ENCODE measurements at places on chromosomes 13 and 19.

- no peak for DNase-seq
Measured at GRCh38 chr13:46684287-46685001, 112.5 kb downstream of the ESD start.

DNA sequence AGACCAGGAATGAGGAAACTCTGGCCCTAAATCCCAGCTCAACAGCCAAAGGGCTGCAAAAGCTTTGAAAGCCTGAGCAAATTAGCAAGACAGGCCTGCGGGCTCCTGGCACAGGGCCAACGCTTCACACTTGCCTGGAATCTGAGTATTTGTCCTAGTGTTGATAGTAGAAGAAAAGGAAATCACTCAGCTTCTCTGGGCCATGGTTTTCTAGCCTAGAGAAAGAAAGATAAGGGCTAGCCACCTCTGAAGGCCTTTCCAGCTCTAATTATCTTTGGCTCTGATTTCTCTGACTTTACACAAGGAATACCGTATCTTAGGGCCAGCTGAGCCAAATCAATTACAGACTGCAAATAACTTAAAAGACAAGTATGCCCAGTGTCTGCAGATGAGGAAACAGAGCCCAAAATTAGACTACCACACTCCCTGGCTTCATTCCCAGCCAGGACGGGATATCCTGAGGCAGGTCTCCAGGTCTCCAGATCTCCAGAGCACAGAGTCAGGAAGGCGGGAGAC lies 69.6 kb downstream of the STK24 start:
- no peak for DNase-seq

DNA sequence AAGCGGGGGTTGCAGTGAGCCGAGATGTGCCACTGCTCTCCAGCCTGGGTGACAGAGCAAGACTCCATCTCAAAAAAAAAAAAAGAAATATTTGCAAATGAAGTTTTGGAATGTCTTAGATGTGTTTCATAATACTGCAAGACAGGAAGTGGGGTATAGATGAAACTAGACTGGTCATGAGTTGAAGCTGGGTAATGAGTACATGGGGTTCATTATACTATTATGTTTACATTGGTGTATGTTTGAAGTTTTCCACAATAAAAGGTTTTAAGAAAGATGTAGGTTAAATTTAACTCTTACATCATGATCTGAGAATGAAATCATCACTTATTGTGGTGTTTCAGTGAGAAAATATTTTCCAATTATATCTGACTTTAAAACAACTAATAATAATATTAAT lies 19.0 kb downstream of the FNDC3A start:
- DNase-seq: no peak

- peak; percentile 84 for DNase-seq
Measured at GRCh38 chr19:8569066-8569771, 8.0 kb downstream of the MYO1F start.

- no peak for DNase-seq
Measured at GRCh38 chr13:97573011-97573410, 139.0 kb downstream of the RAP2A start.

DNA sequence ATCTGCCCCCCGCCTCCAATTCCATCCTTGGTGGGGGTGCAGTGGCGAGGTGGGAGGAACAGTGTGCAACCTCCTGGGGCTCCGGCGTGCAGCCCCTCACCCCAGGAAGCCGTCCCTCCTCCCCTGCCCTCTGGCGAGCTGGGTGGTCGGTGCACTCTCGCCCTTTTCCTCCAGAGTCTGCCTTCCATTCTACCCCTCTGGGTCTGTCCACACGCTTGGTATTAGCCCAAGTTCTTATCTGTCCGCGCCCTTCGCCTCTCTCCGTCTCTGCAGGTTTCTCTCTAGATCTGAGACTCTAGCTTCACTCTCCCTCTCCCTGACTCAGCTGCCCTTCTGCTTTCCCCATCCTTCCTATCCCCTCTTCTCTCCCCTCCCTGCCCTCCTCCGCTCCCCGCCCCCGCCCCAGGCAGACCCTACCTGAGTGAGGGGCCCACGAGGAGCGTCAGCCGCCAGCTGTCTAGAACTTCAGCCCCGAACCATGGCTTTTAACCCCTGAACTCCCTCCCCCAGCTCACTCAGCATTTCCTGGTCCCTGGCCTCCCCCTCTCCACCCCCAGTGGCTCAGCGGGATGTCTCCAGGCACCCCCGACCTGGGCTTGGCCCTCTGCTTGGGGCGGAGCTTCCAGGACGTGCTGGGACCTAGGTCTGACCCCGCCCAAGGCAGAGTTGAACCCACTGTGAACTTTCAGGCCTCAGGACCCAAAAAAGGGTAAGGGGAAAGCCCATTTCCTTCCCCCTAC lies 499 bp upstream of the KLK13 start:
- DNase-seq: no peak

DNA sequence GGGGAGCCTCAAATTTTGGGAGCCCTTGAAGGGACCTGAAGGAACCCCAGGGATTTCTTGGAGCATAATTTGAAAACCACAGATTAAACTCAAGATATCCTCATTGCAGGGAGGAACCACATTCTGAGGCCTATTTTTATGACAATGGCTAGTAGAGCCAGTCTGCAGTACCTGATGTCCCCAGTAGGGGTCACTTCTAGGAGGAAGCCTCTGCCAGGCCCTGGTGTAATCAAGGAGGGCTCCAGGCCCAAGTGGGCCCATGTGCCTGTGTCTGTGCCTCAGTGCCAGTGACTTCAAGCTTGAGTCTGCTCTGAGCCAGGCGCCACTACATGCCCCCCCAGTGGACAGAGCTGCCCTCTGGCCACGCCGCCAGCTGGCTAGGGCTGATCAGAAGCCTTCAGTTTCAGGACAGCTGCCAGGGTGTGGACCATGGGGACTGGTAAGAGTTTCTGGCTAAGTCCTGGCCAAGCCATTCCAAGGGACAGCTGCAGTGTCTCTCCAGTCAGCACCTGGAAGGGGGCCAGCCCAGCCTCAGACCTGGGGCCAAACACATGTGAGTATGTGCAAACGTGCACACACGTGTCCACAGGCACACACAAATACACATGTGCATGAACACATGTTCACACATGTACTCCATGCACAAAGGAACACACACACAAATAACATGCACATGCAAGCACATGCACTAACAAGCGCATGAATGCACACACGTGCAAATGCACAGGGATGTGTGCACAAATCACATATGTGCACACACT lies 20.5 kb upstream of the SLC7A10 start:
- no peak for DNase-seq

DNA sequence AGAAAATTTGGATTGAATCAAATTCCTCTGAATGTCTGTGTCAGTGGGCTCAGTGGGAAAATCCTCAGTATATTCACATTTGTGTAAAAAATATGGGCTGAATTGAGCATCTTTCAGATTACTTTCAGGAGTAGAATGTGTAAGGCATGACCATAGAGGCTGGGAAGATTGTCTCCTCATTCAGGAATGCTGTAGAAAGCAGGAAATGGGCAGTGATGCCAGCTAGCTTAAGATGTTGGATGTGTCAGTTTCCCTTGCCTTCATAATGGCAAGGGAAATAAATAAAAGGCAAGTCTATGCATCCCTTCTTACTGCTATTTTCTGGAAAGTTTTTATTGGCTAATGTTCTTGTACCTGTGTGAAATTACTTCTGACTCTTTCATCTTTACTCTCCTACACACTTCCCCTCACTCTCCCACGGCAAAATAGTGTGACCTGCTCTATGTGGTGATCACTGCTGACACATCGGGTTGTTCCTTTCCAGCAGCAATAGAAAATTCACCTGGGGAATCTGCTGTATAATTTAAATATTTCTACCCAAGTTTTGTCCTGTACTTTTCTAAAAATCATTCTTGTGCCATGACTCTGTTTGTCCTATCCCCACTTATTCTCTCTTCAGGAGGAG lies 103.2 kb downstream of the LMO7 start:
- no peak for DNase-seq

GRCh38 chr13:33250609-33251008 lies 34.9 kb downstream of the STARD13 start:
- no peak for DNase-seq

DNA sequence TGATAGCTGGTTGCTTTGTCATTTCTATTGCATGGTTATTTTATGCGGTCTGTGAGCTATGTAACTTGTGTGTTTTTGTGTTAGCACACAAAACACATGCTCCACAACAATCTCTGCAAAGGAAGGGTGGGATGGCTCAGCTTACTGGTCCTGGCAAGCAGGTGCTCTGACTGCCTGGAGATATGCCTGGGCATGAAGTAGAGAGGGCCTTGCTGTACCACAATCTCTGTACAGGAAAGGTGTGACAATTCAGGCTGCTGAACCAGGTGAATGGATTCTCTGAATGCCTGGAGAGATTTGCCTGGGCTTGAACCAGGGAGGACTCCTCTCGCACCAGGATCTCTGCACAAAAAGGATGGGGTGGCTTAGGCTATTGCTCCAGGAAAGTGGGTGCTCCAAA lies 69.5 kb downstream of the STOML3 start:
- no peak for DNase-seq

DNA sequence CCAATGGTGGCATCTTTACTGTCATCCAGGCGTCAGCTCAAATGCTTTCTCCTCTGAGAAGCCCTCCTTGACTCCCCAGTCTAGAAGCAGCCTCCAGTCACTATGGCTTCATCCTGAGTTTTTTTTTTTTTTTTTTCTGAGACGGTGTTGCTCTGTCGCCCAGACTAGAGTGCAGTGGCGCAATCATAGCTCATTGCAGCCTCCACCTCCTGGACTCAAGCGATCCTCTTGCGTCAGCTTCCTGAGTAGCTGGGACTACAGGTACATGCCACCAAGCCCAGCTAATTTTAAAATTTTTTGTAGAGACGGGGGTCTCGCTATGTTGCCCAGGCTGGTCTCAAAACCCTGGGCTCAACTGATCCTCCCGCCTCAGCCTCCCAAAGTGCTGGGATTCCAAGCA lies 4.2 kb downstream of the NRTN start:
- no peak for DNase-seq

GRCh38 chr13:52137489-52137888 lies 8.6 kb upstream of the NEK5 start:
- no peak for DNase-seq

DNA sequence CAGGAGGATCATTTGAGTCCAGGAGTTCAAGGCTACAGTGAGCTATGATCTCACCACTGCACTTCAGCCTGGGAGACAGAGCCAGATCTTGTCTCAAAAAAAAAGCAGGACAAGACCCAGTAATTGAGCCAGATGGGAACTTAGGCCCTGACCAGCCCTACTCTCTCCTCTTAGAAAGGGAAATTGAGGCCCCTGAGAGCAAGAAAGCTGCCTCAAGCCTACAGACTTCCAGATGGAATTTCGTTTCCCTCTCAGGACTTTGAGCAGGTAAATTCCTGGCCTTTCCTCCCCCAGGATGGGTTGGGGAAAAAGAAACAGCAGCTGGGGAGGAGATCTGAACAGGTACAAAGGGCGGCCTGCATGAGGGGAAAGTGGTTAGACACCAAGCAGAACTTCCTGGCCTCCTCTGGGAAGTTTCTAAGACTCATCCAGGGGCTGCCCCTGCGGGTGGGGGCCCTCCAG lies 3.6 kb upstream of the BCL3 start:
- DNase-seq: no peak

GRCh38 chr13:99961636-99962035 lies 9.9 kb downstream of the ZIC5 start:
- DNase-seq: no peak

GRCh38 chr19:15110418-15110815 lies 3.2 kb downstream of the SYDE1 start:
- no peak for DNase-seq

- DNase-seq: no peak
Measured at GRCh38 chr19:33303791-33304345, 1.5 kb upstream of the CEBPA start.

DNA sequence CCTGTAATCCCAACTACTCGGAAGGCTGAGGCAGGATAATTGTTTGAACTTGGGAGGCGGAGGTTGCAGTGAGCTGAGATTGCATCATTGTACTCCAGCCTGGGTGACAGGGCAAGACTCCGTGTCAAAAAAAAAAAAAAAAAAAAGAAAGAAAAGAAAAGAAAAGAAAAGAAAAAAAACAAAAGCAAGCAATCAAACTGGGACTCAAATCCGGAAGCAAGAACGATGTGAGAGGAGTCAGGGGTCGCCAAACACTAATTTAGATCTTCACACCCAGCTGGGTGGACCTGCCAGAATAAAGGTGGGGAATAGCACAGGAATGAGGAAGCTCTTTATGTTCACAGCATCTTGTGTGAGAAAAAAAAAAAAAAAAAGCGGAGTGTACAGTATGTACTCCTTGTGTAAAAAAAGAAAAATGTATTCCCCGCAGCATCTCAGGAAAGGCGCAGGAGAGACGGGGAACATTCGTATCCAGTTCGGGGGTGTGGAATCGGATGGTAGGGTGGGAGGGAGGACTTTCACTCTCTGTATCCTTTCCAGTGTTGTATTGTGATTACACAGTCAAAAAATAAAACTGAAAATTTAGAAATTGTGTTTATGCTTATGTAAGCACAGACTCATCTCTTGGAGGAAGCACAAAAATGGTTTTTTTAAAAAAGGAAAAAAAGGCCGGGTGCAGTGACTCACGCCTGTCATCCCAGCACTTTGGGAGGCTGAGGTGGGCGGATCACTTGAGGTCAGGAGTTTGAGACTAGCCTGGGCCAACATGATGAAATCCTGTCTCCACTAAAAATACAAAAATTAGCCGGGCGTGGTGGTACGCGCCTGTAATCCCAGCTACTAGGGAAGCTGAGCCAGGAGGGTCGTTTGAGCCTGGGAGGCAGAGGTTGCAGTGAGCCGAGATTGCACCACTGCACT lies 7.6 kb downstream of the DNAJB1 start:
- peak; percentile 29 for DNase-seq

DNA sequence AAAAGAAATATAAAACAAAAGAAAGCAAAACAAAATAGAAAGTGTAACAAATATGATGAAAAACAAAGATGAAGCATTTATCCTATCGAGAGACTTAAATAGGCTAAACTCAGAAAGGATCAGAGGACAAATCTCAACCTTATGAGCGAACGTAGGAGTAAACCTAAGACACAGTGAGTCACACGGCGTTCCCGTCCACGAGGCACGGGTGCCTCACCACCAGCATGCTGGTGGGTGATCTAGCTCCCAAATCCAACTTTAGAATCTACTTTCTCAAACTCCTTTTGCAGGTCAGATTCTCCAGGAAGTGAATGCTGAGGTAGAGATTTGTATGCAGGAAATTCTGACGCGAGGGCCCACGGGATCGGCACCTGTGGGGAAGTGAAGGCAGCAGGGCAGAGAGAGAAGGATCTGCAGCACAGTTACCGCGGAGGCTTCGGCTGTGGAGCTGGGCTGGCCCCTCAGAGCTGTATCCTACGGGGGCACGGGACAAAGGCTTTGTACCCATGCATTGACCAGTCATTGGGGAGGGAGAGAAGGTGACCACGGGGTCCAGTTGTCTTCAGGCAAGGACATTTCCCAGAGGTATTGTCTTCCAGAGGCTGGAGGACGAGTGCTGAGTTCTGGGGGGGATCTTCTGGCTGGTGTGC lies 7.5 kb upstream of the MIER2 start:
- no peak for DNase-seq
